ENCODE measurements at places on chromosomes 5 and 9.

GRCh38 chr9:71213633-71214032 lies 92.2 kb upstream of the TRPM3 start:
- DNase-seq, result no peak

DNA sequence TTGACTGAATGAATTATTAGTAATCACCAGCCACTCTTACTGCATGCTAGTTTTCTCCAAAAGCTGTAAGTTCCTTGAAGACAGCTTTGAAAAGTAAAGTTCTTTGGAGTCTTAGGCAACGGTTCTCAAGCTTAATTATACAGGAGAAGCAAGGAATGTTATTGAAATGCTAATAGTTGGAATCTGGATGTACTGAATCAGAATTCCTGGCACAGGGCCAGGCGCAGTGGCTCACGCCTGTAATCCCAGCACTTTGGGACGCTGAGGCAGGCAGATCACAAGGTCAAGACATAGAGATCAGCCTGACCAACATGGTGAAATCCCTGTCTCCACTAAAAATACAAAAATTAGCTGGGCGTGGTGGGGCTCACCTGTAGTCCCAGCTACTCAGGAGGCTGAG lies 33.4 kb downstream of the GRIA1 start:
- DNase-seq, result no peak

DNA sequence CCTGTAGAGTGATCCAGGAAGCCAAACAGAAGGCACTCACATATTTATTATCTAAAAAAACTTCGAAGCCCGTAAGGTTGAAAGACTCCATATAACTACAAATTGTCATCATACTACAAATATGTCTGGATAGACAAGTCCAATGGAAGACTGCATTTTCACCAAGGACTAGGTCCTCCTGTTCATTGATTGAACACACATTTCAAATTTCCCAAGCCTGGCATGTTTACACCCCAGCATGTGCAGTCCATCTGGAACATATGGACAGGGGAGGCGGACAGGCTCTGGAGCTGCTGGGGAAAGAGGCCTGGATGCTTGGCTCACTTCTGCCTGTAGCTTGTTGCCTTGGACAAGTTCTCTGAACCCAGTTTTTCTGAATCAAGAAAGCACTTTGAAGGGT lies 378.7 kb downstream of the ENC1 start:
- DNase-seq, result no peak

GRCh38 chr5:10538789-10539686 lies 24.8 kb upstream of the ANKRD33B start:
- no peak for DNase-seq

DNA sequence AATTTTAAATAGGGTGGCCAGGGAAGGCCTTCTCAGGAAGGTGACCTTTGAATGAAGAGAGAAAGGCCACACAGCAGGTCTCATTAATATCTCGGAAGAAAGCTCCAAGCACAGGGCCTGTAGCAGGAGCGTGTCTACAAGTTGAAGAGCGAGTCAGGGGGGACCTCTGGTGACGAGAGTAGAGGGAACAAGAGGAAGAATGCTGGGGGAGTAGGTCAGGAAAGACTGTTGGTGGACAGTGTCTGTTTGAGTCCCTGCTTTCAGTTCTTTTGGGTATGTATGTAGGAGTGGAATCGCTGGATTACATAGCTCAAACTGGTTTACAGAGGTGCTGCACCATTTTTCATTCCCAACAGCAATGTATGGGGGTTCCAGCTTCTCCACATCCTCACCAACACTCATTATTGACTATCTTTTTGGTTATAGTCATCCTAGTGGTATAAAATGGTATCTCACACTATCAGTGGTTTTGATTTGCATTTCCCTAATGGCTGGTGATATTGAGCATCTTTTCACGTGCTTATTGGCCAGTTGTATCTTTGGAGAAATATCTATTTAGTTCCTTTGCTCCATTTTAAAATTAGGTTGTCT lies 55.8 kb downstream of the NUP214 start:
- DNase-seq, result no peak

DNA sequence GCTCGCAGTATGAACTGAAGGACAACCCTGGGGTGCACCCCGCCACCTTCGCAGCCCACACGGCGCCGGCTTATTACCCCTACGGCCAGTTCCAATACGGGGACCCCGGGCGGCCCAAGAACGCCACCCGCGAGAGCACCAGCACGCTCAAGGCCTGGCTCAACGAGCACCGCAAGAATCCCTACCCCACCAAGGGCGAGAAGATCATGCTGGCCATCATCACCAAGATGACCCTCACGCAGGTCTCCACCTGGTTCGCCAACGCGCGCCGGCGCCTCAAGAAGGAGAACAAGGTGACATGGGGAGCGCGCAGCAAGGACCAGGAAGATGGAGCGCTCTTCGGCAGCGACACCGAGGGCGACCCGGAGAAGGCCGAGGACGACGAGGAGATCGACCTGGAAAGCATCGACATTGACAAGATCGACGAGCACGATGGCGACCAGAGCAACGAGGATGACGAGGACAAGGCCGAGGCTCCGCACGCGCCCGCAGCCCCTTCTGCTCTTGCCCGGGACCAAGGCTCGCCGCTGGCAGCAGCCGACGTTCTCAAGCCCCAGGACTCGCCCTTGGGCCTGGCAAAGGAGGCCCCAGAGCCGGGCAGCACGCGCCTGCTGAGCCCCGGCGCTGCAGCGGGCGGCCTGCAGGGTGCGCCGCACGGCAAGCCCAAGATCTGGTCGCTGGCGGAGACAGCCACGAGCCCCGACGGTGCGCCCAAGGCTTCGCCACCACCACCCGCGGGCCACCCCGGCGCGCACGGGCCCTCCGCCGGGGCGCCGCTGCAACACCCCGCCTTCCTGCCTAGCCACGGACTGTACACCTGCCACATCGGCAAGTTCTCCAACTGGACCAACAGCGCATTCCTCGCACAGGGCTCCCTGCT lies 3.8 kb downstream of the IRX1 start:
- DNase-seq, result no peak

DNA sequence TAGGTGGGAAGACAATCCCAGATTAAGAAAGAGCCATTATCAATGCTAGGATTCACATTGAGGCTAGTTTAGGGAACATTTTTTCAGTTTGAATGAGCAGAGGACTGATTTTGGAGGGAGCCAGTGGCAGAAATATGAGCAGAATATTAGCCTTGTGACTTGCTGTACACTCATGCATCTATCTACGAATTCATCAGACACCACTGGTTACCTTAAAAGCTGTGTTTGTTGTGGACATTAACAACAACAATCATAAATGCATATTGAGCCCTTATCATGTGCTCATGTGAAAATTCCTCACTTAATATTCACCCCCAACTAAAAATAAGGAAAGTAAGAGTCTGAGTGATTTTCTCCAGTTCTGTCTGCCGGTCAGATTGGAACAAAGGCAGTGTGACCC lies 9.9 kb upstream of the SH3TC2 start:
- DNase-seq, result no peak

DNA sequence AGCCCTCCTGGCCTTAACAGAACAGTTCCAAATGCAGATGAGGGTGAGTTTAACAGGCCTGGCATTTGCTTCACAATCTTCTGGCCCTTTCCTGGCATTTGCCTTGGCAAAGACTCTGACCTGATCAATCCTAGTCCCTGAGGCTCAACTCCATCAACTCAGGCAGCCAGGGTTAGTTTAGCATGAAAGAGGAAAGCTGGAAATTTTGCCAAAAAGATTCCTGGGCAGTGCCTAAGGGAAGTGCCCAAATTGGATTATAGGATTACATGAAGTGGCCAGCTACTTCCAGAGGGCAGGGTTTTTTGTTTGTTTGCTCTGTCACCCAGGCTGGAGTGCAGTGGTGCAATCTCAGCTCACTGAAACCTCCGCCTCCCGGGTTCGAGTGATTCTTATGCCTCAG lies 36.8 kb downstream of the PCDHAC2 start:
- DNase-seq, result no peak

DNA sequence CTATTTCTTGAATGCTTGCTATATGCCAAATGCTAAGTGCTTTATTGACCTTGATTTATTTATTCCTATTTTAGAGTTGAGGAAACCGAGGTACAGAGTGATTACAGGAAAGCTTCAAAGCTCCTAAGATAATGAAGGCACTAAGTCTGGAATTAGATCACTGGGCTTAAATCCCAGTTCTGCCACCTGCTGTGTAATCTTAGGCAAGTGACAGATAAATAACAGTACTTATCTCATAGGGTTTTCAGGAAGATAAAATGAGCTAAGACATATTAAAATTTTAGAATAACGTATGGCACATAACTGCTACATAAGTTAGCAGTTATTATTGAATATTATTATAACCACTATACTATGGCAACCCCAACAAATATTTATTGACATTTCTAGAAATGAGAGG lies 843.8 kb downstream of the DTWD2 start:
- no peak for DNase-seq

DNA sequence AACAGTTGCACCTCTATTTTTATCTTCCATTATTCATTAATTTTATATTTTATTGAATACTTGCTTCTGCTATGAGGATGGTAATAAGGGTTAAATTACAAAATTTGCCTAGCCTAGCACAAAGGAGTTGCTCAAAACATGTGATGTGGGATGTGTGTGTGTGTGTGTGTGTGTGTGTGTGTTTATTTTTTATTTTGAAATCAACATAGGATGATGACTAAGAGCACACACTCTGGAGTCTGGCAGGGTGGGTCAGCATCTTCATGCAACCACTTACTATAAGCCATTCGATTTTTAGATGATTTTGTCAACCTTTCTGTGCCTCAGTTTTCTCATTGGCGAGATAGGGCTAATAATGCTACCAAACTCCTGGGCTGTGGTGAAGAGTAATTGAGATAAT lies 57.7 kb upstream of the MAMDC2 start:
- no peak for DNase-seq

DNA sequence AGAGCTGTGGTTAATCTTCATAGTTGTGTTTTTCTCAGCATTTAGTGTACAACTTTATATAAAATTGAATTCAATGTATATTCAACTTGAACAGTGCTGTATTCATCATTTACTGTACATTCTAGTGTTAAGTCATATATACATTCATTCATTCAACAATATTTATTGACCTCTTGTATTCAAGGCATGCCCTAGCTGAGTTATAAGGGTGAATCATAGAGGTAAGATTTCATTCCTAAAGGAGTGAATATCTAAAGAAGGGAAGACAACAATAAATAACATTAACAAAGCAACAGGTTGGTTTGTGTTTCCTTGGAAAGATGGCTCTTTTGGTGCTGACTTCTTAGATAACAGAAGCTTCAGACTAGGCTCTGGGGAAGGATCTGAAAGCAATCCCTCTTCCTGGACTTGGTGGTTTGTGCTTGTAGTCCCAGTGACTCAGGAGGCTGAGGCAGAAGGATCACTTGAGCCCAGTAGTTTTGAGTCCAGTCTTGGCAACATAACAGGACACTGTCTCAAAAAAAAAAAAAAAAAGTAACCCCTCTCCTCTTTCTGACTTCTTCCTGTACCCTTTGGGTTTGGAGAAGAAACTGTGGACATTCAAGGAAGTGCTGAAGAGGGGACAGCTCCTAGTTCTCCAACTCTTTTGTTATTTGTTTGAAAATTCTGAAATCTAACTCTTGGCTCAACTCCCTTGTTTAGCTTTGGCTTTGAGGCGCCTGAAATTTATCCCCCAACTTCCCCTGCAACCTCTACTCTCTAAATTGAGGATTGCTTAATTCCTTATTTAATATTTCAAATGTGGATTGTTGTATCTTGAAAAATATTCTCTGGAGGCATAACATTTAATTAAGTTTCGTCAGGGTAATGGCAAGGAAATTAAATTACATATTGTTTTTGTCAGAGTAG lies 80.2 kb downstream of the OSTF1 start:
- DNase-seq, result no peak

DNA sequence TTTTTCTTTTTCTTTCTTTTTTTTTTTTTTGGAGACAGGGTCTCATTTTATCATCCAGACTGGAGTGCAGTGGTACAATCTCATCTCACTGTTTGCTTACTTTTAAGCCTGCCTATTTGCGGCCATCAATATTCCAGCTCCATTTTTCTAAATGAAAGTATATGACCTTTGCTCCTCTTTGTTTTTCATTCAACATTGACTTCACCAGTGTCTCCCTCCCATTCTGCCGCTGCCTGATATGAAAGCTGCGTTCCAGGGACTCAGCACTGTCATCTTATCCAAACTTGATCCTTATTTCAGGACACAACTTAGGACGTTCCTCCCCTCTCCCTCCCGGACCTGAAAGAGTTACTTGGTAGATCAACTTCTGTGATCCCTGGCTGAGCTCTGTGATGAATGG lies 73.6 kb downstream of the LRRC70 start:
- no peak for DNase-seq

- no peak for DNase-seq
Observed at GRCh38 chr9:34994900-34995669, 5.5 kb downstream of the DNAJB5 start.

- DNase-seq, result no peak
Observed at GRCh38 chr9:108783326-108783725, 72.5 kb downstream of the ACTL7B start.

GRCh38 chr5:29894668-29895067 lies 1298.8 kb upstream of the CDH6 start:
- no peak for DNase-seq

- DNase-seq, result no peak
Observed at GRCh38 chr5:8685704-8686103, 816.8 kb downstream of the MTRR start.

DNA sequence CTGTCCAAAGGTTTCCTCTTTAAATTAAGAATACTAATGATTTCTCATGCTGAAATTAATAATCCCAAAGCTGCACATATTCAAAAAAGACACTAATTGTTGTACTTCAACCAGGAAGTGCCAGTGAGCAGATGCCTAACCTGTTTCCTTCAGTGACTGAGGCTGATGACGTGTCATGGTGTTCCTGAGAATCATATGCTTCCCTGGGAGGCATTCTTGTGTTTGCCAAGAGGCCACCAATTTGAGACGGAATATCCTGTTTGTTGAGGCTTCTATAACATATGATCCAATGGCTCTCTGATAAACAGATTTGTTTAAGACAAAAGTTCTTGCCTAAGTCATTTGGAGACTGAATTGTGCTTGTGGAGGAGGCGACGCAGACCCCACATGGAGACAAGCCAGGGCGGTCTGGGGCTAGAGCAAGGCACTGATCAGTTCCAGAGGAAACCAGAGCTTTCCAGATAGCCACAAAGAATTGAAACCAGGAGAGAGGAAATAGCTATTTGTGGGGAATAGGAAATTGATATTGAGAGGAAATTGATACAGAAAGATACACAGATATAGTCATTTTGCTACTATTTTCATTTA lies 66.4 kb upstream of the ZNF608 start:
- DNase-seq, result no peak

DNA sequence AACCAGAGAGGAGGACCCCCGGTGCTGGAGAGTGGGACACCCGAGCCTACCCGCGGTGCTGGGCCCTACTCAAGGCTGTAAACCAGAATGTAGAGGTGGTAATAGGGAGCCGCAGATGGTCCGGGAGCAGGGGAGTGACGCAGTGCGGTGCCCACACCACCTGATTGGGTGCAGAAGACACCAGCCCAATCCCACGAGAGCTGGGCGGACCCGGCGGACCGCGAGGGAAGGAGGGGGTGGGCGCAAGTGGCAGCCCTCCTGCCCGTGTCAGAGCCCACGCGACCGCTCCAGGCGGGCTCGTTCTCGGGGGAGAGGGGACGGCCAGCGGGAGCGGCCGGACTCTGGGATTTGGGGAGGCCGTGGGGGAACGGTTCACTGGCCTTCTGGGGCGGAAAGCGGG lies 71.2 kb downstream of the C9orf50 start:
- no peak for DNase-seq
